ENCODE measurements at places on chromosomes 4 and X.

DNA sequence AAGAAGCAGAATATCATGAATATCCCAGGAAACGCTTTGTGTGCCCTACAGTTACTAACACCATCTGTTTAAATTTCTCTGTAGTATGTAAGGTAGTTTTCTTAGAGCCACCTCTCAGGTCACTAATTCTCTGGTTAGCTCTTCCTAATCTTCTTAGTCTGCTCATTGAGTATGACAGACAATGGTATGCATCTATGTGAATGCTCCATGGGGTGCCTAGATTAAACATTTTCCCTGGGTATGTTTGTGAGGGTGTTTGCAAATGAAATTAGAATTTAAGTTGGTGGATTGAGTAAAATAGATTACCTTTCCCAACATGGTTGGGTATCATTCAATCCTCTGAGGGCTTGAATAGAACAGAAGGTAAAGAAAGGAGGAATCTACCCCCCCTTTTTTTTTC, 233.0 kb downstream of the PCDH18 start:
- DNase-seq = no peak

GRCh38 chr4:15948826-15949225, 10.3 kb upstream of the FGFBP1 start:
- DNase-seq = no peak

- DNase-seq = no peak
Measured at GRCh38 chr4:37453281-37453998, 208.9 kb downstream of the NWD2 start.

DNA sequence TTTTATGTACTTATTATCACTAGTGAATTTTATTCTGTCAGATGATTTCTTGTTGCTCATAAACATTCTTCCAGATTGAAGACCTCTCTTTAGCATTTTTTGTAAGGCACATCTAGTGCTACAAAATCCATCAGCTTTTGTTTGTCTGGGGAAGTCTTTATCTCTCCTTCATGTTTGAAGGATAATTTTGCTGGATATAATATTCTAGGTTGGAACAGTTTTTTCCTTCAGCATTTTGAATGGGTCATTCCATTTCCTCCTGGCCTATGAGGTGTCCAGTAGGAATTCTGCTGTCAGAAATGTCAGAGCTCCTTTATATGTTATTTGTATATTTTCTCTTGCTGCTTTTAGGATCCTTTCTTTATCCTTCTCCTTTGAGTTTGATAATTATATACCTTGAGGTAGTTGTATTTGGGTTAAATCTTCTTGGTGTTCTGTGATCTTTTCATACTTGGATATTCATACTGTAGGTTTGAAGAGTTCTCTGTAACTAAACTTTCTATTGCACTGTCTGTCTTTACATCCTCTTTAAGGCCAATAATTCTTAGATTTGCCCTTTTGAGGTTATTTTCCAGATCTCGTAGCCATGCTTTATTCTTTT, 58.3 kb downstream of the PTPN13 start:
- DNase-seq = no peak

DNA sequence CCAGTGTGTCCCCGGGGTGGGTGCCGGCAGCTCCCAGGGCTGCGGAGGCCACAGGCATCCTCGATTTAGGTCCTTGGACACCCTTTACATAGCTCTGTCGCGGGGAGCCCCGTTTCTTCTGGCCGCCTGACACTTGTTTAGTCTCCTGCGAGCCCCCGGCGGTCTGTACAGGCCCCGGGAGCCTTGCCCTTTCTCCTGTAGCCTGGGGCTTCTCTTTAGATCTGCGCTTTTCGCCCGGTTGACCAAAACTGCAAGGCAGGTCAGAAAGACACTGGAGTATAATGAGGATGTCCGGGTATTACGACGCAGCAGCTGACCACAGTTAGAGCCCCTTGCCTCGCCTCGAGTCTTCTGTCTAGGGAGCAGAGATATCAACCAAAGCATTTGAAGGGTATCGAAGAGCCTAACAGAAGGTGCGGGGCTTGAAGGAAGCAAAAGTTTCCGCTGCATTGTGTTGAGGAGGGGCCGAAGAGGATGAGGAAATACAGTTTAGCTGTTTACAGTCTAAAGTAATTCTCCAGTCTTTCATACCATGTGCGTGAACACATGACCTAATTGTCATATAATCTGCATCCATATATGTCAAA, 479 bp downstream of the BRCC3 start:
- no peak for DNase-seq

DNA sequence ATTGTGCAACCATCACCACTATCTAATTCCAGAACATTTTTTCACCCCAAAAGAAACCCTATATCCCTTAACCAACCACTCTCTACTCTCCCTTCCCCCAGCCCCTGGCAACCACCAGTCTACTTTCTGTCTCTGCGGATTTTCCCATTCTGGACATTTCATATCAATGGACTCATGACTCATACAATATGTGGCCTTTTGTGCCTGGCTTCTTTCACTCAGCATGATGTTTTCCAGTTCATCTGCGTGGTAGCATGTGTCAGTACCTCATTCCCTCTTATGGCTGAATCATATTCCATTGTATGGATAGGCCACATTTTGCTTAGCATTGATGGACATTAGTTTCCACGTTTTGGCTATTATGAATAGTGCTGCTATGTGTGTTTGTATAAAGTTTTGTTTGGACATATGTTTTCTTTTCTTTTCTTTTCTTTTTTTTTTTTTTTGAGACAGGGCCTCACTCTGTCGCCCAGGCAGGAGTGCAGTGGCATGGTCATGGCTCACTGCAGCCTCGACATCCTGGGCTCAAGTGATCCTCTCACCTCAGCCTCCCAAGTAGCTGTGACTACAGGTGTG, 335.4 kb downstream of the BCOR start:
- DNase-seq = peak; percentile 16

- DNase-seq = no peak
Measured at GRCh38 chrX:108270739-108271396, 167.4 kb downstream of the COL4A6 start.

DNA sequence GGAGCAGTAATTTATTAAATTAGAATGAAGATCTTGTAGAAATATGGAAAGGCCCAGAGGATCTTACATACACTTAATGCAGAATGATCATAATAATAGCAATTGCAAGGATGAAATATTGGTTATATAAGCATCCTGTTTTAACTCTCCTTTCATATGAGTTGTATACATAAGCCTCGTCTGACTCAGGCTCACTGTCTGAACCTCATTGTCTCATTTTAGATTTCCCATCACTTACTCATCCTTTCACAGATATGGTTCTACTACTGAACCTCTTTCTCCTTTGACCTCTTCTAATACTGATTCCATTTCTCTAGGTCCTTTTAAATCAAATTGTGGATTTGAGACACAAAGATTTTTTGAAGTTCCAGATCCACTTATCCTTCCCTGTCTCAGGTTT, 277.3 kb upstream of the TRPC5 start:
- DNase-seq = no peak

- DNase-seq = no peak
Measured at GRCh38 chr4:3285558-3286334, 7.1 kb upstream of the RGS12 start.

DNA sequence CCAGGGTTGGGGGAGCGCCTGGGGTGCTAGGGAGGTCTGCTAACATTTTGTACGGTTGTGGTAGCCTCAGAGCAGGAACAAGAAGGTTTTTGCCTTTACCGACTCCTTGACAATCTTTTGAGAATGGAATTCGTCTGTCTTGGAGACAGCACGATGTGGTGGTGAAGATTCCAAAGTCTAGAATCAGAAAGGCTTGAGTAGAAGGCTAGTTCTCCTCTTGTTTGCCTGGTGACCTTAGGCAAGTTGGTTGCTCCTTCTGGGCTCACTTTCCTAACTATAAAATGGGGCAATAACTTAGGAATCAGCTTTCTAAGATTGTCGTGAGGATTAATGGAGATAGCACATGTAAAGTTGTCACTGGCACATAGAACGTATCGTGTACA, 741 bp downstream of the FAM47E start:
- no peak for DNase-seq

- DNase-seq = no peak
Measured at GRCh38 chrX:153981771-153982533, 9.4 kb downstream of the TMEM187 start.

DNA sequence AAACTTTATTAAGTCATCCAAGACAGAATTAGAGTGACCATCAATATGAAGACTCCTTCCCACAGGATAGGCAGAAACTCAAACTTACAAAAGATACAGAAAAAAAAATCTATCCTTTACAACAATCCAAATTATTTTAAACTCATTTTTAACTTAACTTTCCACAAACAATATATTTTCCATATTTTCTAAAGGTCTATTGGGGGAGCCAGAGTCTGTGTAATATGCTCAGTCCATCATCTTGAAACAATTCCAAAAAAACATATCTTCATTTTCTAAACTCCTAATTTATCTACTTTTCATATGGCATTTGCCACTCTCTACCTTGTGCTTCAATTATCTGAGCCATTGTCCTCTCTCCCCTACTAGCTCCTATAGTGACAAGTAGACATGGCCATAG, 378.1 kb downstream of the PDGFC start:
- no peak for DNase-seq

GRCh38 chr4:88858752-88859151, 161.1 kb upstream of the NAP1L5 start:
- DNase-seq = no peak

DNA sequence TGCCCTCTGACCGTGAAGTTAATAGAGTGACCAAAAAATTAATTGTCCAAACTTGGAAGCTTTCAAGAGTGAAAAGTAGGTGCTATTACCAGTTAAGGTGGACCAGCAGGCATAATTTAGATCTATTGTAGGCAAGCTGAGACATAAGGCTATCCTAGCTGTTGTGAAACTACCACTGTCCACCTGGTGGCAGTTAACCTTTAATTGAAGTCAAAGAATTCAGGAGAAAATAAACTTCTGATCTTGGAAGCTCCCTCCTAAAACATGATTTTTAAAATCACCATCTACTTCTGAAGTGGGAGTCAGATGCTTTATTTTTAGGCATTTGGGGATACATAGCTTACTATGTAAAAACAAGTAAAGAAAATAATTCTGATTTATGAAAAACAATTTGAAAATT, 636.3 kb upstream of the HTR2C start:
- DNase-seq = no peak

DNA sequence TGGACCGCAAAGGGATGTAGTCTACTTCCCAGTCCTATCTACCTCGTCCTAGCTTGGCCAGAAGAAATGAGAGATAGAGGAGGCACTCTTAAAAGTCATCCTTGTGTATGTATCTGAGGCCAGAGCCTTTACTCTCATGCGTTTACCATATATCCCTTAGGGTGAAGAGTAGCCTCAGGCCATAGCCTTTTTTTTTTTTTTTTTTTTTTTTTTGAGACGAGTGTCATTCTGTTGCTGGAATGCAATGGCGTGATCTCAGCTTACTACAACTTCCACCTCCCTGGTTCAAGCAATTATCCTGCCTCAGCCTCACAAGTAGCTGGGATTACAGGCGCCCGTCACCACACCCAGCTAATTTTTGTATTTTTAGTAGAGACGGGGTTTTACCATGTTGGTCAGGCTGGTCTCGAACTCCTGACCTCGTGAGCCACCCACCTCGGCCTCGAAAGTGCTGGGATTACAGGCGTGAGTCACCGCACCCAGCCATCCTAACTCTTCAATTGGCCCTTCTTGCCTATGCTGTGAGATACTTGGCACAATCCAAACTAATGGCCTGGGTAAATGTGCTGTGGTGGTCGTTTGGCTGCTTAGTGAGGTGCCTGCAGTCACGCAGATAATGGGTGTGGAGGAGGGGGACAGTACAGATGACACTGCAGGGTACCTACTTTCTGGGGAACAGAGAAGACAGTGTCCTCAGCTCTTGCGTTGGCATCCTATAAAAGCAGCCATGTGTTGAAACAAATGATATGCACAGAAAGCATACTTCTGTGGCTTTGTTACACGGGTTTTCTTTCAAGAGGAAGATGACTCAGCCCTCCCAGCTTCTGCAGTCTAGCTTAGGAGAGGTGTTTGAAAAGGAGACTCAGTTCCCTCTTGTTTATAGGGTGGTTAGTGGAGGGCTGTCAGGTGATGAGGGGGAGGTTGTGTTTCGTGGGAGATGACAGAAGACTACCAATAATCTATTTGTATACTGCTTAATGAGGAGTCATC, 10.4 kb upstream of the DGAT2L6 start:
- DNase-seq = no peak

DNA sequence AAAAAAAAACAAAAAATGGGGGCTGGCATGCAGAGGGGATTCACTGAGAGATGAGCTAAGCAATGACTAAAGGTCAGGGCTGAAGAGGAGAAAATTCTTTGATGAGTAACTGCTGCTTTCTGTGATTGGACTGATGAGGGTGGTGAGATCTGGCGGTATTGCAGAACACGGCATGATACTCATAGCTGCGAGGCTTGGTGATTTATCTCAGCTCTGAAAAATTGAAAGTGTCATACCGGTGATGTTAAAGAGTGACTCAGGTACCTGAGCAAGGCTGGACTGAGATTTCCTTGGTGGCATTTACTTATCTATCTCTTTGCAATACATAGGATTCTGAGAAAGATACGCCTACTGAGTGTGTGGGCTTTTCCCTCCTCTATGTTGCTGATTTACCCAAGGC, 204.1 kb upstream of the DDX53 start:
- DNase-seq = no peak

DNA sequence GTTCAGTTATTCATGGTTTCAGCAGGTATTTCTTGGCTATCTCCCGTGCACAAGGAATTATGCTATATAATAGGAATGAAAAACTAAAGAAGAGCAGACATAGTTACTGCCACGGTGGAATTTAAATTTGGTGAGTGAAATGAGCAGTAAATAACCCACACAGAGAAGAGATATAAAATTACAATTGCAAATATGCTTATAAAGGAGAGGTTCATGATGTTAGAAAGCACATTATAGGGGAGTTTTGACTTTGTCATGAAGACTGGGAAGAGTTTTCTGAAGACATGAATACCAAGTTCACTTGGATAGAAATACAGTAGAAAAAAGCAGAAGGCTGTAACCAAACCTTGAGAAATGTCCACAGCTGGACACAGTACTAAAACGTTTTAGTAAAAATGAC, 712.0 kb upstream of the AADAT start:
- DNase-seq = no peak

DNA sequence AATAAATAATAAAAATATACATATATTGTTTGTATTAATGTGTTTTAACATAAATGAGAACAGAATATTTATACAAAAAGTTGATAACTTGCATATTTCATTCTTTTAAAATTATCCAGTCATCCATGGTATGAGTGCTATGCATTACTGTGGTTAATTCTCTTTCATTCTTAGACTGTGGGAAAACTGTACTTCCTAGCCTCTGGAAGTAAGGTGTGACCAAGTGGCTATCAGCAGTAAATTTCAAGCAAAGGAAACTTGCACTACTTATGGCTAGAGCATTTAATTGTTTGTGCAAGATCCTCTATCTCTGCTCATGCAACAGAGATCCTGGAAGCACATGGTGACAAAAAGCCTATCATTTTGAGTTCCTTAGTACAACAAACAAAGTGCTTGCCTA, 1054.5 kb upstream of the PABPC4L start:
- peak; percentile 31 for DNase-seq

GRCh38 chr4:80362578-80363181, 27.1 kb downstream of the CFAP299 start:
- no peak for DNase-seq

- no peak for DNase-seq
Measured at GRCh38 chr4:143270256-143270838, 66.3 kb upstream of the GAB1 start.

All from HS-5 (cell line).